ENCODE measurements at places on chromosomes 4 and X.

- DNase-seq = no peak
These were observed 31.5 kb upstream of the CLCN4 start for GRCh38 chrX:10125248-10125615.

DNA sequence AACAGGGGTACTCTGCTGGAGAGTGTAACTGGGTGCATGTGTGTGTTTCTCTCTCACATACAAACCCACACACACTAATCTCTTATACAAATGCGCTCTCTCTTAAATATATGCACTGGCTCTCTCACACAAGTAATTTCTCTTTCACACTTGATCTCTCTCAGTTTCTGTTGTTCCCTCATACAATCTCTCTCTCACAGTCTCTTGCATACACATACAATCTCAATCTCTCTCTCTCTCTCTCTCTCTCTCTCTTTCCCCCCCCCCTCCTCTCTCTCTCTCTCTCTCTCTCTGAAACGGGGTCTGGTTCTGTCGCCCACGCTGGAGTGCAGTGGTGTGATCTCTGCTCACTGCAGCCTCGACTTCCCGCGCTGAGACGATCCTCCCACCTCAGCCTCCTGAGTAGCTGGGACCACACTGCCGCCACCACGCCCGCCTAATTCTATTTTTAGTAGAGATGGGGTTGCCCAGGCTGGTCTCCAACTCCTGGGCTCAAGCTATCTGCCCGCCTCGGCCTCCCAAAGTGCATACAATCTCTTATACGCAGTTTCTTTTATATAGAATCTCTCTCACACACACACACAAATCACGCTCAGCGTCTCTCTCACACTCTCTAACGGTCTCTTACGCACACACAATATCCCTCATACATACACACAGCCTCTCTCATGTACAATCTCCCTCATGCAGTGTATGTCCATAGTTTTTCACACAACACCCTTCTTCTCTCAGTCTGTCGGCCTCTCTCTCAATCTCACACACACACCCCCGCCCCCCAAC, 518 bp upstream of the FAM241A start:
- no peak for DNase-seq

GRCh38 chr4:878796-879728, 53.1 kb downstream of the GAK start:
- DNase-seq = peak; percentile 41

DNA sequence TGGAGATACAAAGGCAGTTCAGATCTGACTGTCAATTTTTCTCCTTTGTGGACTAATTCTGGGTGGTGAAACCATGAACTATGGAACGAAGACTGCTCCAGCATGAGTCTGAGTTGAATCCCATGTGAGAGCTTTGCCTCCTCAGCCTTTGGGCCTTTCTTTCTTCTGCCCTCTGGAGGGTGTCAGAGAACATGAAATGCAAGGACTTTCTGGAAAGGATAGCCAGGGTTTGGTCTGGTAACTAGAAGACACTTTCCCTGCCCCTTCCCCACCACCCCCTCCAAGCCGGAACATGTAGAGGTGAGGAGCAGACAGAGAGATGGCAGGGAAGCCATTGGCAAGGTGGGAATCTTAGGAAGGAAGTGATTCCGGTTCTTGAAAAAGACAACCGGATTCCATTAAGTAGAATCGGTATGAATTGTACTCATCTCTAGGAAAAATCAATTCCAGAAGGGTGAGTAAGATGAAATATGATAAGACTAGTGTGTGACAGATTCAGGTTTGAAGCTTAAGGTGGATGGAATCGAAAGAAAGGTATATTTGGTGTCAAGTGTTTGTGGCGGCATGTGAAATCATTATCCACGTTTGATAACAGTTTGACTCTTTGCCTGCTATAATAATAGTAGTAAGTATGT, 19.0 kb downstream of the FHL1 start:
- DNase-seq = no peak

GRCh38 chr4:16158504-16158852, 67.8 kb downstream of the TAPT1 start:
- DNase-seq = no peak

- DNase-seq = no peak
These were observed 278.7 kb downstream of the RCHY1 start for GRCh38 chr4:75235359-75235951.

DNA sequence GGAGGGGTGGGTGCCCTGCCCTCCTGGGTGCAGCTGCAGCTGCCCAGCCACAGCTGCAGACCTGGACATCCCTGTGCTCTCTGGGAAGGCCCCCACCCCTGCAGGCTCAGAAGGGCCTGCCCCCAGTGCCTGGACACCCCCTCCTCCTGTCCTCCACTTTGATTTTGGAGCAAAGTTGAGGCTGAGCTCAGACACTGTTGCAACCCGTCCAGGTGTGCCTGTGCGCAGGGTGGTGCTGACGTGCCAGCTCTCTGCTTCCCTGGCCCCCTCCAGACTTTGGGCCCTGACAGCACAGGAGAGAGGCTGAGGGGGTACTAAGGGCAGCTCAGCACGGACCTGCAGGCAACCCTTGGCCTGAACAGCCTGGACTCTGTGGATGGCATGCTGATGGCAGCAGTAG, 750.3 kb downstream of the ARAP2 start:
- DNase-seq = no peak

DNA sequence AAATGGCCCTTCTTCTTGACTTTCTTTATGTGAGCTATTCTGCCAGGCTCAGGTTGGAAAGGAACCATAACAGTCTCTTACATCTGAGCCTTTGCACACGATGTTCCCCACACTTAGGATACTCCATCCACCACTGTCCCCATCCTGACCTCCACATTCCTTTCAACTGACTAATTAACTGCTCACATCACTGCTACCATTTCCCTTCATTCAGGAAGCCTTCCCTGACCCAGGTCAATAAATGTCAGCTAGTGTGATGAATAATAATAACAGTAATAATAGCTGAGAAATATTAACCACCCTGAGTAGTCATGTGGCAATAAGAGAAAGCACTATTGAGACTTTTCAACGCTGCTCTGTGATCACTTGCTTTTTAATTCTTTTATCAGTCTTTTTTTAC, 291.7 kb downstream of the KCNIP4 start:
- DNase-seq = no peak

- DNase-seq = no peak
These were observed 9.5 kb downstream of the XAGE1B start for GRCh38 chrX:52507331-52507730.

- DNase-seq = no peak
These were observed 127.2 kb downstream of the NR3C2 start for GRCh38 chr4:148315049-148315448.

Measured in stimulated activated CD4-positive, alpha-beta T cell treated with anti-CD3 and anti-CD28 coated beads, Interleukin-1b, Interleukin-23, amount 100 ng/mL, for 48 hours (primary cell).